Natural killer cell (primary cell): ENCODE measurements at places on chromosomes 7 and 10. TPM values are rescaled to one million over a fixed set of nuclear protein-coding genes. Genes with fewer than 3 reads are reported as not detected.

Gene SPDYE8
- not detected for total RNA-seq

Gene OPN4
- total RNA-seq: not detected

Gene OR6V1
- total RNA-seq: not detected

Gene TMEM273
- total RNA-seq: 11.6 TPM

DNA sequence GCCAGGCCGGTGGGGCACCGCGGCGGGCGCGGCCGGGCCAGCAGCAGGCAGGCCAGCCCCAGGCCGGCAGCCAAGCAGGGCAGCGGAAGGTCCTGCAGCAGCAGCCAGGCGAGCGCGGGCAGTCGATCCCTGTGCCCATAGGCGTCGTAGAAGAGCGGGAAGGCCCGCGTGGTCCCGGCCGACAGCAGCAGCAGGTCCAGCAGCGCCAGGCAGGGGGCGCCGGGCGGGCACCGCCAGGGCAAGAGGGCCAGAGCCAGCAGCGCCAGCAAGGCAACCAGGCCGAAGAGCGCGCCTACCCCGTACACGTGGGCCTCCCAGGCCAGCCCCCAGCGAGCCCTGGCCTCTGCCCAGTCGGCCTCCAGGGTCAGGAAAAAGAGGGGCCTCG, 8.4 kb upstream of the RBM28 start:
- peak; percentile 30 for DNase-seq

GRCh38 chr7:20112696-20113095, 104.5 kb downstream of the MACC1 start:
- DNase-seq: no peak

DNA sequence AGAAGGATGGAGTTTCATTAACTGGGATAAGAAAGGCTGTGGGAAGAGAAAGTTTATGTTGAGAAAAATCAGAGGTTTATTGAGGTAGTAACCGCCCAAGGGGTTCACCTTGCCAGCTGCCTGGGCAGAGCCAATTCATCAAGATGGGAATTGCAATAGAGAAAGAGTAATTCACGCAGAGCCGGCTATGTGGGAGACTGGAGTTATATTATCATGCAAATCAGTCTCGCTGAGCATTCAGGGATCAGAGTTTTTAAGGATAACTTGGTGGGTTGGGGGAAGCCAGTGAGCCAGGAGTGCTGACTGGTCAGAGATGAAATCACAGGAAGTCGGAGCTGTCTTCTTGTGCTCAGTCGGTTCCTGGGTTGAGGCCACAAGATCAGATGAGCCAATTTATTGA, 70.6 kb downstream of the MALRD1 start:
- no peak for DNase-seq

DNA sequence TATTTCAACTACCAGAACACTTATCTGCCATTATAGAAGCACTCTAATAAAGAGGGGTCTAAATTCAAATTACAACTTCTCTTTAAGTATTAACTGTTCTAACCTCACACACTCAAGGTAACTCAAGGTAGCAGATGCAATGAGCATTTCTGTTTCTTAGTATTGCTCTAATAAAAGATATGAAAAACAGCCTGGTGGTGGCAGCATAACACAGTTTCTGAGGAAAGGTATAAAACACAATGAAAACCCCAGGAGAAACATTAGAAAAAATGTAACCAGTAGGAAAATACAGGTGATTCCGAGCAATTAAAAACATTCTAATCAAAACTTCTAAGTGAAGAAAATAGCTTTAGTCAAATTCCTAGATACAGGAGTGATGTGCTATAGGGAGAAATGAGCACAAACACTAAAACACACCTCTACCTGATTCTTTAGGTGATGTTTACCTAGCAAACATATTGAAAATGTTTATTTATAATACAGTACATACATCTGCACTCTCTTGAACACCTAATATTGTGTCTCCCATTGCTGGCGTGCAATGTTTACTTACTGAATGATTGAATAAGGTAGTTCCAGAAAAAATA, 3.5 kb downstream of the MKRN1 start:
- no peak for DNase-seq

GRCh38 chr7:35556515-35557471, 138.1 kb downstream of the HERPUD2 start:
- no peak for DNase-seq
